NCI-H524 (cell line): ENCODE measurements at places on chromosomes 2 and 18.

- DNase-seq, result no peak
These were observed 166.5 kb upstream of the SPOPL start for GRCh38 chr2:138335036-138335435.

- no peak for DNase-seq
These were observed 86.8 kb downstream of the FMNL2 start for GRCh38 chr2:152421521-152422370.

GRCh38 chr2:104049981-104050380 lies 803.9 kb upstream of the POU3F3 start:
- DNase-seq, result no peak

- DNase-seq, result peak; percentile 21
These were observed 216.6 kb downstream of the RTP5 start for GRCh38 chr2:242085941-242086621.

DNA sequence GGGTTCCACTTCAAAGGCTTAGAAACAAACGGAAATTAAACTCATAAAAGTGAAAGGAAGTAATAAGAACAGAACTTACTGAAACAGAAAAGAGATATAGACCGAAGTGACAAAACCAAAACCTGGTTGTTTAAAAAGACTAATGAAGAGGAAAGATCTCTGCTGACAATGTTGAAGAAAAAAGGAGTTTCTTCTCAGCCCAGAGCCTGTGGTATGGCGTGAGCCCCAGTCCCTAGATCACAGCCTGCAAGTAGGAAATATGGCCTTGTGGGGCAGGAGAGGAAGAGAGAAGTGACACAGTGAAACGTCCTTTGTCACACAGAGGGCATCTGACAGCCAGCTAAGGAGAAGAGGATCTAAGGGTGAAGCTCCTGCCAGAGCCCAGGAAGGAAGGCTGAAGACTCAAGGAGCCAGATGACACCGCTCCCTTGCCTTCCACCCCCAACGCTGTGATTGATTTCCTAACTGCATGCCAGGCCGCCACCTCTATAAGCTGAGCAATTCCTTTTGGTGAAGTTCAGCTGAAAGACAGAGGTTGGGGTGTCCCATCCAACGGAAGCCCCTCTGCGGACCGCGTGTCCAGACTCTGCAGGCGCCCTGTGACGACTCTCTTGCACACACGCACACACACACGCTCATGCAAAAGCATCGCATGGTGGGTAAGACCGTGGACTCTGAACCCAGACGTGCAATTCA lies 141.1 kb downstream of the HDAC4 start:
- DNase-seq, result no peak

DNA sequence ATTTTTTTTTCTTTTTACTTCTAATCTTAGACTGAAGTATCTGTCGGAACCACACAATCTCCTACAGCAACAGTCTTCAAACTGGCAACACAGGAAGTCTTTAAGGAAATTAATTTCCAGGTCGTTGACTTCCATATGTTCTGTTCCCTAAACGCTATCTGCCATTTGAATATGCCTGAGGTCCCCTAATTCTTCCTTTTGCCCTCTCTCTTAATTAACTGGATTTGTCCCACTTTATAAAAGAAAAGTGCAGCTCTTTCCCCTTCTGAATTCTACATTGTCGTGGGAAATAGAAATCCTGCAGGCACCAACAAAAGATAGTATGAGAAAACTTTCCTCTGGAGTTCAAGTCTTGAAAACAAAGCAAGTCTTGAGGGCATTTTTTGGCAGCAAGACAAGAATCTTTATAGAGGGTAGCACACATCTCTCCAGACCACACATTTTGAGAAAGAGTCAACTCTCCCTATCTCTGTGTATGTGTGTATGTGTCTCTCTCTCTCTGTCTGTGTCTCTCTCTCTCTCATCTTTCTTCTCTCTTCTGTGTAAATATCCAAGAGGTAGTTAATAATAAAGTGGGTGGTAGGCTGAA lies 879.8 kb downstream of the SOCS6 start:
- no peak for DNase-seq

- DNase-seq, result no peak
These were observed 1.7 kb upstream of the RFTN2 start for GRCh38 chr2:197677056-197677455.

- peak; percentile 65 for DNase-seq
These were observed 10.8 kb downstream of the SIX3 start for GRCh38 chr2:44952143-44952805.

- DNase-seq, result peak; percentile 88
These were observed 29.0 kb upstream of the CFAP36 start for GRCh38 chr2:55490554-55490953.

DNA sequence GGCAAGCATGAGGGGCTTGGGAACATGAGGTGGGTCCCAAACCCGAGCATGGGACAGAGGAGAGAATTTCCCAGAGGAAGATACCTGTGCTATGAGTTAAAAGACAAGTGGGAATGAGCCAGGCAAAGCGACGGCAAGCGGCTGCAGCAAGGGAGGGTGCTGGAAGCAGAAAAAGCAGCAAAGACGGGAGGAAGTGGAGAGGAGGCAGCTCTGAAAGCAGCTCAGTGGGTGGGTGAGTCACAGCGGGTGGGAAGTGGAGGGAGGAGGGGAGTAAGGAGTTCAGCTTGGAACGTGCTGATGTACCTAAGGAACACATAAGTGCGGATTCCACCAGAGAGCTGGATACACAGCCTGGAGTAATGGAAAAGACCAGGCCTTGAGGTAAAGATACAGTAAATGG lies 41.4 kb downstream of the THUMPD2 start:
- DNase-seq, result no peak

DNA sequence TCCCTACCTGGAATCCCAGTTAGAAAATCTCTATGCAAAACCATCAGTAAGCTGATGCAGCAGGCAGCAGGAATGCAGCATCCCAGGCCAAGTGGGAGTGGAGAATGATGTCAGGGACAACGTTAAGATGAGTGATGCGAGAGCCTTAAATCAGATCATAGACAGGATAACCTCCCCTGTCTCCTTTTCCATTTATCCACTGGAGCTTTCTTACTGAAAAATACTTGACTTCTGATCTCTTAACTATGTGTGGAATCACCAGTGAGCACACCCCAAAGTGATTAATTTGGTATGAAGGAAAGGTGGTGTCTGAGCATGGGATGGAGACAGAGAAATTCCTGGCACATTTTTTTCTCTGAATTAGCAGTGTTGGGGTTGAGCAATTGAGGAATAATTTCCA lies 98.0 kb downstream of the RND3 start:
- no peak for DNase-seq

DNA sequence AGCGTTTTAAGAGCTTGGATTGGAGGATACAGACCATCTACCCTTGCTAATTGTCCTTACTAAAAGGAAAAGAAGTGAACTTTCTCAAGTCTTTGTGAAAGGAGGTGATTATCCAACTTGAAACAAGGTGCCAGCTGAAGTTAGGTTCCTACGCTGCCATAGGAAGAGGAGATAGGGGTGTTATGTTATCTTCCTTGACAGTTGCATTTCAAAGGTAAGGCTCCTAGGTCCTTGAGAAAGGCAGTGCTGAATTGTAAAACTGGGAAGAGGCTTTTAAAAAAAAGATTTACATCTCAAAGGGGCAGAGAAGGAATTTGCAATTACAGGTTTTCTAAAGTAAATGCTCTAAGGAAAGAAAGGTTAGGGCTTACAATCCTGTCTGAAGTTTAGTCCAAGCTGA lies 810.2 kb upstream of the LRATD1 start:
- no peak for DNase-seq

DNA sequence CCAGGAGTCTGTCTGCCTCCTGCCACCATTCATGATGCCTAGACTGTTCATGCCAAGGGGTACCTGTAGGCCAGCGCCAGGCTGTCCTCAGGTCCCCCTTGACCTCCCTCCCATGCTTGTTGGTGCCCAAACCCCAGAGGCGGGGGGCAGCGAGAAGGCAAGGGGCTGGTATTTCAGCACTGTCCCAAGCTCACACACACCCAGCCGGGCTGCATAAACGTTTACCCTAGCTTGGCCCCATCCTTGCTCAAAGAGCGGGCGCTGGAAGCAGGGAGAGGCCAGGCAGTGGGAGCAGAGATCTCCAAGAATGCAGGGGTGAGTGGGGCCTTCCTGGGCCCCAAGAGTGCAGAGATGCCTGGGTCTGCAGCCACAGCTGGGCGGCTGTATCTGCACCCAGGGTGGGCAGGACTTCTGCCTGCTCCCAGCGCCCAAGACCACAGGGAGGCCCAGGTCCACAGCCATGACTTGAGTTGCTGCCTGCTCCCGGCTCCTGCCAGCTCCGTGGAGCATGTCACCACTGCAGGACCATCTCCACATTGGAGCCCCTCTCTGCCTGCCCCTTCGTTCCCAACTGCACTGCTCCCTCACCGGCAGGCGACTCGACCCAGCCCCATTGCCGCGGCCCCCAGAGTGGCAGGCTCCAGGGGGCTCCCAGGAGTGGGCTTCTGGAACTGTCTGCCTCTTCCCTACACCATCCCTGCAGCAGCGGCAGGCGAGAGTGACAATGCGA lies 616.6 kb downstream of the METTL4 start:
- no peak for DNase-seq

- peak; percentile 45 for DNase-seq
These were observed 21.7 kb downstream of the LBH start for GRCh38 chr2:30252723-30253701.

GRCh38 chr2:68827666-68828065 lies 43.5 kb downstream of the BMP10 start:
- no peak for DNase-seq
